ENCODE measurements at places on chromosomes 4 and X. TPM values are rescaled to one million over a fixed set of nuclear protein-coding genes. Genes with fewer than 3 reads are reported as not detected.
A peak's percentile ranks its signal among the peaks of the same experiment; 100 is the strongest.

- no peaks in the 10 kb centered on the region for H3K36me3 ChIP-seq
- H3K4me3 ChIP-seq = no peak overlapping the region
- H3K27ac ChIP-seq = no peak overlapping the region
- H3K27me3 ChIP-seq = no peaks in the 10 kb centered on the region
- no peak for DNase-seq
Measured at GRCh38 chrX:150159537-150159936, 203.6 kb upstream of the MAMLD1 start.

- H3K27me3 ChIP-seq = no peaks in the 10 kb centered on the region
- H3K4me1 ChIP-seq = no peaks in the 10 kb centered on the region
- H3K27ac ChIP-seq = no peak overlapping the region
- H3K4me3 ChIP-seq = no peak overlapping the region
- no peaks in the 10 kb centered on the region for H3K36me3 ChIP-seq
Measured at GRCh38 chrX:10939424-10939823, 171.7 kb upstream of the HCCS start.

DNA sequence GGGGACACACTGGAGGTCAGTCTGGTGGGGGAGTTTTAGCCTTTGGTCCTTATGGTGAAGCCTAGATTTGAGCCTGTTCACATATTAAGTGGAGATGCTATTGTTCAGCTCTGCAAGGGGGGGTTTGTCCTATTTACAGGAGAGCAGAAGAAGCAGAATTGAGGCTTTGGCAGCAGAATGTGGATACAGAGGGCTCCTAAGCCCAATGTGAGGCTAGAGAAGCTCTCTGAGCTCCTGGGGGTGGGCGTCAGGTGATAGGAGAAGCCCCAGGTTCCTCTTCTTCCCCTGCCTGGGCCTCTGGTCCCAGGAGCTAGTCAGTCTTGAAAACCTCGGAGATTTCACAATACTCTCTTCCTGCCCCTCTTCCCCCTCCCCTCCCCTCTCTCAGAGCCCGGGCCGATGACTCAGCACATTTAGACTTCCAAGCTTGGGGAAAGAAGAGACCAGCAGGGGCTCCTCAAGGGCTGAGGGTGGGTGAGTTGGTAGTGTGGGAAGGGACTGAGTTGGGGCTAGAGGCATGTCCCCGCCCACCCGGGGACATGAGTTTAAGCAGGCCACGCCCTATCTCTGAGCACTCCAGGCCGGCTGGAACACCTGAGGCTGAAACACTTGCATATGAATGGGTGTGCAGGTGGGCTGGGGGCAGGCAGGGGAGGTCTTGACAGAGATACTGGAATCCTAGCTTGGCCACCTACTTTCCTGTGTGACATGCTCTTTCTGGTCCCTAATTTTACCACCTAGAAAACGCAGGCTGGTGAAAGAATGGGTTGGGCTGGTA is 3.4 kb downstream of the TFE3 start:
- H3K4me3 ChIP-seq = no peak overlapping the region
- peak; percentile 27 for DNase-seq
- peaks cover 2% of the 10 kb centered on the region for H3K4me1 ChIP-seq
- H3K27me3 ChIP-seq = no peaks in the 10 kb centered on the region
- H3K27ac ChIP-seq = peak overlapping the region; percentile 38

- H3K27me3 ChIP-seq = peaks cover 5% of the 10 kb centered on the region
- no peak overlapping the region for H3K27ac ChIP-seq
- H3K4me3 ChIP-seq = no peak overlapping the region
- no peak for DNase-seq
- no peaks in the 10 kb centered on the region for H3K36me3 ChIP-seq
- no peaks in the 10 kb centered on the region for H3K4me1 ChIP-seq
Measured at GRCh38 chrX:137040113-137040794, 6.5 kb upstream of the GPR101 start.

DNA sequence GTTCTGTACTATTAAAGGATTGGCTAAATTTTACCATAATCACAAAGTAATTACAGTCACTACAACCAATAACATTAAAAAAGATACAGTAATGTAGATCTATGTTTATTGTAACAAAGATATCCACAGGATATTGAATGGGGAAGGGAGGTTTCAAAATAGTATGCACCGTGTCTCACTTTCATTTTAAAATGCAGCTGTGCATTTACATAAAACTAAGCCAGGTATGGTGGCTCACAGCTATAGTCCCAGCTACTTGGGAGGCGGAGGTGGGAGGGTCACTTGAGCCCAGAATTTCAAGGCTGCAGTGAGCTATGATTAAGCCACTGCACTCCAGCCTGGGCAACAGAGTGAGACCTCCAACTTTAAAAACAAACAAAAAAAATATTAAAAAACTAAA is 8.5 kb downstream of the SRP72 start:
- DNase-seq = no peak
- H3K36me3 ChIP-seq = peaks cover 10% of the 10 kb centered on the region
- H3K27ac ChIP-seq = no peak overlapping the region
- no peak overlapping the region for H3K4me3 ChIP-seq

DNA sequence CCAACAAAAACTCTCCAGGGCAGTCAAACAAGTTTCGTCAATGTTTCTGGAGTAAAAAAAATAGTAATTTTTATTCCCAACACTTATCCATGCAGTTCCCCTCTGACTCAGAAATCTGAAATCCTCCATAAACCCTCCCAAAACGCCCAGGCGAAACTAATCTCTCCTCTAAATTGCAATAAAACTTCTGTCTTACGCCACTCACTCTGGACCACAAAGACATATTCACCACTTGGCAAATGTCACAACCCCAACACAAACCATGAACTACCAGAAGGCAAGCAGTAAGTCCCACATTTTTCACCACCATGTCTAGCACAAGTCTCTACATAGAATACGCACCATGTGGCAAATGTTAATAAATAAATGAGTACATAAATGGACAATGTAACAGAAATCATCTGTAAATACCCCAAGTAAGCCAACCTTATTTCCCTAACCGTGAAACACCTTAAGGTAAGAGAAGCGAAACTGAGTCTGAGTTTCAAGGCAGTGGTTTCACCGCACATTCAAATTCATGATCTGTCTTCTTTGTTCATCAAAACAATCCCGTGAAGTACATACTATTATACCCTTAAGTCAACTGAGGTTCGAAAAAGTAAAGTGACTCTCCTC is 1.6 kb downstream of the PAPSS1 start:
- no peaks in the 10 kb centered on the region for H3K36me3 ChIP-seq
- peaks cover 13% of the 10 kb centered on the region for H3K4me1 ChIP-seq
- no peaks in the 10 kb centered on the region for H3K27me3 ChIP-seq
- no peak overlapping the region for H3K4me3 ChIP-seq

- no peaks in the 10 kb centered on the region for H3K4me1 ChIP-seq
- no peaks in the 10 kb centered on the region for H3K27me3 ChIP-seq
- H3K36me3 ChIP-seq = no peaks in the 10 kb centered on the region
- DNase-seq = no peak
- H3K4me3 ChIP-seq = no peak overlapping the region
Measured at GRCh38 chr4:105550641-105551040, 1.8 kb upstream of the ARHGEF38 start.

TAF7L gene
- total RNA-seq = not detected

ODAPH gene
- not detected for total RNA-seq

PCDH7 gene
- 0.07 TPM for total RNA-seq
